ENCODE measurements at places on chromosomes 3 and 15.

DNA sequence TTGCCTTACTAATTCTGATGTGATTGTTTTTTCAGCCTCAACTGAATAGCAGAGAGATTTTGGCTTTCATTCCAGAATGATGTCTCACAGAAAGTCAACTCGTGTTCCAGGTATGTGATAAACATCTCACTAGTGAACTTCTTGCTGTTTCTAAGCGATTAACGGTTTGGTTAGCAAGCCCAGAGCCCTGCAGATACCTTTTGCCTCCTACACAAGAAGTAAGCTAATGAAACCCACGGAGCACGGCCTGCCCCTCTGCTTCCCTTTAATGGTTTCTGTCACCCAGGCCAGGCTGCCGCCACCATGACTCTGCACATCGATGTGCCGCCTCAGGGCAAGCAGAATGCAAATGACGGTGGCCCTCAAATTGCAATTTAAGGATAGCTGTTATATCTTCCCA, 155.9 kb upstream of the ICE2 start:
- DNase-seq: no peak

DNA sequence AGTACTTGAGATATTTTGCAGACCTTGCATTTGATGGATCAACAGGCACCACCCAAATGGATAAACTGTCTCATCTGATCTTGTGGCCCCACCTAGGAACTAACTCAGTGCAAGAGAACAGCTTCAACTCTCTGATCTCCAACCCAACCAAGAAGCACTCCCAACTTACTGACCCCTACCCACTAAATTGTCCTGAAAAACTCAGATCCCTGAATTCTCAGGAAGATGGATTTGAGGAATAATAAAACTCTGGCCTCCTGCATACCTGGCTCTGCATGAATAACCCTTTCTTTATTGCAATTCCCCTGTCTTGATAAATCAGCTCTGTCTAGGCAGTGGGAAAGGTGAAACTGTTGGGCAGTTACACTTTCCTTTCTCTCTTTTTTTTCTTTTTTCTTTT, 247.9 kb downstream of the ZPLD1 start:
- DNase-seq: no peak

DNA sequence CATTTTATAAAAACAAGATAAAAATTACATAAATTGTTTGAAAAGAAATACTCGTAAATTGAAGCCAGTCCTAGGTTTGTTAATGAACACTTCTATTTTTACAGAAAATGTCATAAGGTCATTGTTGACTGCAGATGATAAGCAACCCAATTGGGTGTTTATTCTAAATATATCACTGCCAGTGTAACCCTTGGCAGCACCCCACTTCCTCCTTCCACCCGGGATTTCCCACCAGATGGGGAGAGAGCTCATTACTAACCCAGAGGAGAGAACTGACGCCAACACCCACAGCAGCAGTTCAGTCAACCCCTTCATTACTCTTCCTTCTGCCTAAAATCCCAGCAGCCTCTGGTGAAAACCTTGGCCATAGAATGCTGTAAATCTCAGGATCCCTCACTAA, 307.6 kb downstream of the GAP43 start:
- no peak for DNase-seq

- no peak for DNase-seq
Observed at GRCh38 chr15:62107571-62108121, 40.9 kb downstream of the C2CD4A start.

DNA sequence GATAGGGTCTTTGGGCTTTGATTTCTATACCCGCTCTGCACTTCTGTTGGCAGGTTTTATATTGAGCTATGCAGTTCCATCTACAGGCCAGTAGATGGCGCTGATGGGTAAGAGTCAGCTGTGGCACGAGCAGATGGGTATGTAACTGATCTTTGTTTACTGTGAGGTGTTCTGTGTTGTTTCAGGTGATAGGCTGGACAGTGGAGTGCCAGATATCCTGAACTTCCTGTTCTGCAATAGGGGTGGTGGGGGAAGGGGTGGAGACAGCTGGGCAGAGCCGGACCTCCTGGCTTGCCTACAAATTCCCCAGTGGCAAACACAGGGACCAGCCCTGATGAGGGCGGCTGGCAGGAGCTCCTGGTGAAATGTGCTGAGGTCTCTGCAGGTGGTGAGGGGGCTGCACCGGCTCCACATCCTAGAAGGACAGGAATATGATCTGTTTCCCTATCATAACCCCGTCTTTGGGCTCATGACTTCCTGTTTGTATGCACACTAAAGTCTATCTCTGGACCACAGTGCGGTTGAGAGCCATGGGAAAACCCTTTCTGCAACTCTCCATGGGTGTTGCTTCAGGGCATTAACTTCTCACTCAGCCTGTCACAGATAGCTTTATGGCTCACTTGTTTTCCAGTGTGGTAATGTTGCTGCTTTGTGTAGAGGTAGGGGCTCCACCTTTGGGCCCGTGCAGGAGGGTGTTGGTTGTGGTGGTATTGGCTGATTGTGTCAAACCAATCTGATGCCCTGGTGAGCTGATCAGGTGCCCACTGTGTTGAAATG, 13.4 kb upstream of the FAM98B start:
- no peak for DNase-seq

DNA sequence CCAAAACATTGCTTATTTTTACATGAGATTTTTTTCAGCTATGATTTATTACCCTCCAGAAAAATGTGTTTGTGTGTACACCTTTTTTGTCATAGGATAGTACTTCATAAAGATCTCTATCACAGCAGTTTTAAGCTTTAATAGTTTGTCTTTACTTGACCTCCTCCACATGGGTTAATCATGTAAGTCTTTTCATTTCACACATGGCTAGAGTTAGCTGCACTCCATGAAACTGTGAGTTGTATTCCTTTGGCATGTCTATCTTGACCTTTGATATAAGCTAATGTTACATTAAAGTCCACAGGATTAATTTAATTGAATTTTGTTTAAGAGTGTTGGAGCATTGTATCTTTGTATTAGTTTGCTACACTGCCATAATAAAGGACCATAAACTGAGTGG, 217.1 kb downstream of the OTOL1 start:
- DNase-seq: no peak

DNA sequence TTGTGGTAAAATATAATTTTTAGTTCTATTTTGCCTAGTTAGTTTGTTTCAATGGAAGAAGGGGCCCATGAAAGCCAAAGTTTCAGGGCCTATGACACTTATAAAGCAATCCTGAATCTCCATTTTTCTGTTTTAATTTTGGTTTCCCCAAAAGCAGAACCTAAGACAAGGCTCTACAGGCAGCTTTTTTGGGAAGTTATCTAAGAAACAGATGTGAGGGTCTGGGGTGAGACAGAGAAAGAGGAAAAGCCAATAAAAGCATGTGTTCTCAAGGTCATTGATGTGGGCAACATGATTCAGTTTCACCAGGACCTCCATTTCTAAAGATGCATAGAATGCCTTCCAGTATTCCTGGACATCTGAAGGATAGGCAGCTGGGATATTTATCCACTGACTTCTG, 598.5 kb downstream of the PDCD6IP start:
- no peak for DNase-seq

GRCh38 chr3:35832140-35832571, 192.8 kb downstream of the ARPP21 start:
- no peak for DNase-seq

DNA sequence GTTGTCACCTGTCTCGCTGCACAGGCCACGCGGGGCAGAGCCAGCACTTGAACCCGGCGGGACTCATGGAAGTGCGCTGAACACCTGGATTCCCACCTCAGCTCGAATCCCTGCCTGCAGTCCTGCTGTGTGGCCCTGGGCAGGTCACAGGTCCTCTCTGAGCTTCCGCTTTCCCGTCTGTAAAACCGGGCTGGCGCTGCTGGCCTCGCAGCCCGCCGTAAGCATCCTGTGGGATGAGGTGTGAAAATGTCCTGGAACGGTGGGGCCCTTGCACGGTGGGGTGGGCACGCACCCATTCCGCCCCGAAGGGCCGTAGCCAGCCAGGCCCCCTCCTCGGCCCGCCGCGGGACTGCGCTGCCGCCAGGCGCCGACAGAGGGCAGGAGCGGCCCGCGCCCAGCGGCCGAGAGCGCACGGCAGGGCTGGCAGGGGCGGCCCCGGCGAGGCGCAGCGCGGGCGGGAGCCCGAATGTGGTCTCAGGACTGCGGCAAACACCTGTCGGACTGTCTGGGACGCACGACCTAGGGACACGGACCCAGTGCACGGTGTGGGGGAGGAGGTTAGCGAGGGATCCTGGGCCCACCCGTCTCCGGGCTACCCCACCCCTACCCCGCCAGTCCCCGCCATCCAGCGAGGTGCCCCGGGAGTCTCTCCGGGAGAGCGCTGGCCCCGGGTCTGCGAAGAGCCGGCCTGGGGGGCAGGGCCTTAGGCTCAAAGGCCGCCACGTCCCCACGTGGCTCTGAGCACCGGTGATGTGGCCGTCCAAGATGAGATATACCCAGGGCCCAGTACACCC, 40.4 kb downstream of the DNAJB8 start:
- DNase-seq: no peak

DNA sequence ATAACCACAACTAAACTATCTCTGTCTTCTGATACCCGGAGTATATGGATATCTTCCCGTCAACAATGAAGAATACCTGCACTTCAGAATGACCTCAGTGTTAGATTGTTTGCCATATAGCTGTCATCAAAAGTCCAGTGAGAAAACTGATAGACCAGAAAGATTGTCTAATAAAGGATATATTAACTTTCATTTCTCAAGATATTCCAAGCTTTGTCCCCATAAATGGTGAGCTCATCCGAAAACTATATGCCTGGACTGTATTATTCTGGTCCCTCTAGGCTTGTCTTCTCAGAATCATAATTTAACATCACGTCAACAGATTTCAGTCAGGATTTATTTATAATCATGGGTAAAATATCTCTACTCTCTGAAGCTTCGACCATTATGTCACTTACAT, 100.5 kb downstream of the ATP8B4 start:
- no peak for DNase-seq

DNA sequence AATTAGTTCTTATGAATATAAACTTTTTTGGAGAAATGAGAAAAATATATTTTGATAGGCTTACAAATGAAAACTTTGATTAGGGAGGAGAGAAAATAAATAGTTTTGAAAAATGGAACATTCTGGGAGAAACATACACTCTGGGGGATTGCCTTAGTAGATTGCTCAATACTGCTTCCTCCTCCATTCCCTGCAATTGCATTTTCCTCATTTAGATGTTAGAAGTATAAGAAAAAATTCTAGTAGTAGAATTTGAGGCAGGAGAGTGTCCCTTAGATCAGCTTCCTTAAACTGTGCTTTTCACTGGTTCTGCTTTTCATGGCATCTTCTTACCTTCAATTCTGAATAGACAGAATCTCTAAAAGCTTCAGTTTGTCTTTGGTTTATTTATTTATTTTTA, 46.2 kb upstream of the CTDSPL2 start:
- DNase-seq: no peak

All from esophagus squamous epithelium (tissue), 5 donors.